Activated CD4-positive, alpha-beta T cell treated with anti-CD3 and anti-CD28 coated beads, Interleukin-2, amount 50 U/mL, for 24 hours (primary cell): ENCODE measurements at places on chromosomes 12 and 14.

- DNase-seq, result no peak
Measured at GRCh38 chr12:89833337-89834252, 125.0 kb upstream of the ATP2B1 start.

- DNase-seq, result no peak
Measured at GRCh38 chr14:100673807-100674154, 52.9 kb upstream of the DLK1 start.

DNA sequence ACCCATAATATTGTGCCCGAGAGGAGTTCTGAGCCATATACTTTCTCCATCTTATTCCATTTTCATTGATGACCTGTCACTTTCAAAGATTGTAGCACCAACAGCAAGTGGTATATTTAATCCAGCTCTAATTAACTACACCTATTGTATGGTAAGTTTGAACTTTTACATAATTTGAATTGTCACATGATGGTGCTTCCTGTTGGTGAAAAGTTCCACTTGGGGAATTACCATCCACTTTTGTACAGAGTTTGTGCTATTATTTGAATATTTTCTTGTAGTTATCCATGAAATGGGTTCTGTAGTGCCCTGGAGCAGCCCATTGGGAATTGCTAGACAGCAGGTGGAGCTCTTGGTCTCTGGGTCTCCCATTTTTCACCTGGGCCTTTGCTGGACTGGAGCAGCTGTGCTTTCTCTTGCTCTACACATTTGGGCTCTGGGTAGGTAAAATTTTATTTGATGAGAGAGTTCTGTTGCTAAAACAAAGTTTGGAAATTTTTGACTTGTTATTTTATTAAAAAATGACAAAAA is 3.0 kb downstream of the SMCO3 start:
- DNase-seq, result no peak

DNA sequence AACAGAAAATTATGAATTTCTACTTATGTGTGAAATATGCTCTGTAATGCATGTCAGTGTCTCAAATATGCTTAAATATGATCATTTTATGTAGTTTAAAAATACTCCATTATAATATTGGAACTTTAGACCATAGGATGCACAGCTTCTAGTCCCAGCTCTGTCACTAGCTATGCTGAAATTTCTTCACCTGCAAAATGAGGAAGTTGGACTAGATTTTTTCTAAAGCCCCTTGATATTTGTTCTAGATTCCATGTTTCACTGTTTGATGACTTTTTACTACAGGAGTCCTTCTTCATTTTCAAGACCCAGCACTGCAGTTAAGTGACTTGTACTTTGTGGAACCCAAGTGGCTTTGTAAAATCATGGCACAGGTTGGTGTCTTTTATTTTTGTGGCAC is 90.1 kb downstream of the LRRK2 start:
- DNase-seq, result no peak

DNA sequence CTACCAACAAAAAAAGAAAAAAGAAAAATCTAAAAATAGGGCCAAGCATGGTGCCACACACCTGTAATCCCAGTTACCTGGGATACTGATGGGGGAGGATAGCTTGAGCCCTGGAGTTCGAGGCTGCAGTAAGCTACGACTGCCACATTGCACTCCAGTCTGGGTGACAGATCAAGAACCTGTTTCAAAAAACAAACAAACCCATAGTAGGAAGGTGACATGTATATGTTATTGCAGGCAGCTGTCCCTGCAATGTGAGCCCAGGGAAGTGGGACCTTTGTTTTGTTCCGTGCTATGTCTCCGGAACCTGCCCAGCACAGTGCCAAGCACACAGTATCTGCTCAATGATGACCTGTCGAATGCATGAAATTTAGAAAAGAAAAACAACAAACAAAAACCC is 37.2 kb upstream of the YY1 start:
- no peak for DNase-seq

DNA sequence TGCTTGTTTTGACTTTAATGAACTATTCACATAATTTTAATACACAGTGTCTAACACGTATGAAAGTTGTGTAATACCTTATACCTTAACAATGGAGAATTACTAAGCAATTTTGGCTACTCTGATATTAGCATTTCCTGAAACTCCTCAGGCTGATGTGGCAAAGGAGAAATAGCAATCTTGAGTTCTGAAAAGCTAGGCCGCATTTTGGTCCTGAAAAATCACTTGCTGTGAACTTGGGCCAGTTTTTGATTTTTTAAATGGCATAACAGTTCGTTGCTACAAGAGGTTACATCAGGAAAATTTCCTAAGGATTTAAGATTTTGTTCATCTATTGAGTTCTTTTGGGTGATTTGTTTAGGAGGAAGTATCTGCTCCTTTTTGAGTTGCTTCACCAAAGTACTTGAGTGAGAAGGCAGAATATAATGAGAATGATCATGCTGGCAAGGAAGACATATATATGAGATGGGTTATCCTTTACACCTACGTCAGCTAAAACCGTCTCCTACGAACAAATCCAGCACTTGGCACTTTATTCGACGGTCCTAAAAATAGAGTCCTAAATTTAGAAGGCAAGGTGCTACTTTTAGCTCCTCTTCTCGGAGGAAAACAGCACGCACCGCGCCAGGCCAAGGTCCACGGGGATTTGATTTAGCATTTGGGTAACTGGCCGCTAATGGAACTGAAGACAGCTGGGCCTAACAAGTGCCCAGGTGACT is 32.2 kb downstream of the MIA2 start:
- DNase-seq, result no peak

GRCh38 chr12:67928621-67929383 is 60.4 kb upstream of the IFNG-AS1 start:
- DNase-seq, result no peak

DNA sequence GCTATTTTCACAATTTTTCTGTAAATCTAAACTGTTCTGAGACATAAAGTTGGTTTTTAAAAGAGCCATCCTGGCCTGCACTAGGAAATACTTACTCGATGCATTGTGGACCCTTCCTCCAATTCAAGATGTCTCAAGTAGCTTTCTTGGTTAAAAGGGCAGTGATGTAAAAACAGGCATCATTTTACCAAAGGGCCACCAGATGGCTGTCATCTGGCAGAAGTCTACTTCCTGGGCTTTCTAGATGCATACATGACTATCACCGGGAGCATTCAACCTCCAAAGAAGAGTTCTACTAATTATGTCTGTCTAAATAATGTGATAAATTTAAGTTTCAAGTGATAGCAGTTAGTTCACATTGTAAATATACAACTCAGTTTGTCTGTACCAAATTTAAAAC is 96.8 kb upstream of the FRMD6 start:
- no peak for DNase-seq

- DNase-seq, result no peak
Measured at GRCh38 chr12:114691763-114692185, 7.8 kb upstream of the TBX3 start.

GRCh38 chr12:16634786-16635185 is 28.8 kb upstream of the LMO3 start:
- no peak for DNase-seq

DNA sequence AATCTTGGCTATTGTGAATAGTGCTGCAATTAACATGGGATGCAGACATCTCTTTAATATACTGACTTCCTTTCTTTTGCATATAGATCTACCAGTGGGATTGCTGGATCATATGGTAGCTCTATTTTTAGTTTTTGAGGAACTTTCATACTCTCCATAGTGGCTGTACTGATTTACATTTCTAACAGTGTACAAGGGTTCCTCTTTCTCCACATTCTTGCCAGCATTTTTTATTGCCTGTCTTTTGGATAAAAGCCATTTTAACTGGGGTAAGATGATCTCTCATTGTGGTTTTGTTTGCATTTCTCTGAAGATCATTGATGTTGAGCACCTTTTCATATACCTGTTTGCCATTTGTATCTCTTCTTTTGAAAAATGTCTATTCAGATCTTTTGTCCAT is 8.4 kb downstream of the AMDHD1 start:
- no peak for DNase-seq

GRCh38 chr12:131732-132495 is 65.3 kb downstream of the IQSEC3 start:
- DNase-seq, result no peak

DNA sequence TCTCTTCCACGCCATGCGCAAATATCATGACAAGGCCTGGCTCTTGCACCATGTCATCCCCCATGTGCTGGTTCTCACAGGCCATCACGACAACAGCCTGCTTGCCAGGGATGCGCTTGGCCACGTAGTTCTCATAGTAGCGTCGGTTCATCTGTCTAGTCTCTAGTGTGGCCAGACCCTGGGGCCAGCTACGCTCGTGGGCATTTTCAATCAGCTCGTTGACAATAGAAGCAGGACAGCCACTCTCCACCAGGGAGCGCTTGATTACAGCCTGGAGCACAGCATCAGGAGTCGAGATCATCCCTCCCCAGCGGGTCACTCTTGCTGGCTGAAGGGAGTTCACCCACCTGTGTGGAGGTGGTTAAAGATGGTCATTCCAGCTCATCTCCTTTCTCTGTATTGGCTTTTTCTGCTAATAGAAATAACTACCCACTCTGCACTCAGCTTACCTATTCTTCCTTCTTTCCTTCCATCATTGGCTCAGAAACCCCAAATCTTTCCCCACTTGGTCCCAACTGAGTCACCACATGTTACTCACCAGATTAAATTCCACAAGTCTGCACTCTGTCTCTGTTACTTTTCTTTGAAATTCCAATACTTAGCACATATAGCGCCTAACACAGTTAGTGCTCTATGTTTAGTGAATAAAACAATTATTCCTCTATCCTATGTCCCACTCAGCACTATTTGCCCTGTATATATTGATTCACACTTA is 15.1 kb downstream of the RNF41 start:
- no peak for DNase-seq

GRCh38 chr12:2884810-2885209 is 5.9 kb upstream of the TULP3 start:
- DNase-seq, result no peak

DNA sequence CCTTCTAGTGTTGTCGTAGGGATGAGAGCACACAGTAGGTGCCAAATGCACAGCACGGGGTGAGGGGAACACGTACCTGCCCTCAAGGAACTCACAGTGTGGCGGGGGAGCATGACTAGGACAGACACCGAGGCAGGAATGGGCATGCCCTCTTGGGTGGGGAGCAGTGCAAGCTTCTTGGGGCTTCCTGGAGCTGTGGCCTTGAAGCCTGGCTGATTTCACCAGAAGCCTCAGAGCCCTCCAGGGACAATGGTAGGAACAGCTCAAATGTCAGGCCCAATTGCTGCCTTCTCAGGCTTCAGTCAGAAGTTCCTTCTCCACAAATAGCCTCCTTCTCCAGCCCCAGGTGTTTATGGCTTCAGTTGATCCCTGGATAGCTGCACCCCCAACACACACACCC is 43.4 kb downstream of the TEAD4 start:
- no peak for DNase-seq

DNA sequence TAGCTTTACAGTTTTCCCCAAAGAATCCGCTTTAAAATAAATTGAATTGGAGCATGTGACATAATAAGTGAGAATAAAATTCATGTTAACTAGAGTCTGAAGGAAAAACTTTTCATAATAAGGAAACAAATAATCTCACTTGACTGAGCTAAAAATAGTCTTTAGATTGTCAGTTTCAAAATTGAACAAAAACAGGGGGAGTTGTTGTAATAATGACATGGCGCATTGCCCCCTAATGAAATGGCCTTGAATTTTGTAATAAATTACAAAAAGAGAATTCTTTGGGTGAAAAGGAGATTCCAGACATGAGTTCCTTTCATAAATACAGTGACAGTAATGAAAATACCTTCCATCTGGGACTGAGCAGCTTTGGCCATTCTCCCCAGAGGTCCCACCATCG is 178.6 kb downstream of the EFCAB11 start:
- no peak for DNase-seq

DNA sequence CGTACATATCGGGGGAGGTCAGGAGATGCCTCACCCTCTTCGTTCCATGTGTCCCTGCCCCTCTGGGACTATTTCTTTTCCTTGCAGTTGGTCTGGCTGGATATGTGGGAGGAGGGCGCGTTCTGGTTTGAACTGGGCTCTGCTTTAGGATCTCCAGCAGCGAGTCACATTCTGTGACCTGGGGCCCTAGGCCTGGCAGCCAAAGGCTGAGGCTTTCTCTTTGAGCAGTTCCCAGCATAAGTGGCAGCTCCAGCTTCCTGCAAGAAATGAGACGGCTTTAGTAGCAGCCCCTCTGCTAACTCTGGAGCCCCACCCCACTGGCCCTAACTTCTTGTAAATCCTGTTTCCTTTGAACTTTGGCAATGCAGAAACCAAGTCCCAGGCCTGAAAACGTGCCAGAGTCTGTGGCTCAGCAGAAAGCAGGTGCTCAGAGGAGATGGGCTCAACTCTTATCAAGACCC is 274.8 kb downstream of the DPF3 start:
- DNase-seq, result no peak

DNA sequence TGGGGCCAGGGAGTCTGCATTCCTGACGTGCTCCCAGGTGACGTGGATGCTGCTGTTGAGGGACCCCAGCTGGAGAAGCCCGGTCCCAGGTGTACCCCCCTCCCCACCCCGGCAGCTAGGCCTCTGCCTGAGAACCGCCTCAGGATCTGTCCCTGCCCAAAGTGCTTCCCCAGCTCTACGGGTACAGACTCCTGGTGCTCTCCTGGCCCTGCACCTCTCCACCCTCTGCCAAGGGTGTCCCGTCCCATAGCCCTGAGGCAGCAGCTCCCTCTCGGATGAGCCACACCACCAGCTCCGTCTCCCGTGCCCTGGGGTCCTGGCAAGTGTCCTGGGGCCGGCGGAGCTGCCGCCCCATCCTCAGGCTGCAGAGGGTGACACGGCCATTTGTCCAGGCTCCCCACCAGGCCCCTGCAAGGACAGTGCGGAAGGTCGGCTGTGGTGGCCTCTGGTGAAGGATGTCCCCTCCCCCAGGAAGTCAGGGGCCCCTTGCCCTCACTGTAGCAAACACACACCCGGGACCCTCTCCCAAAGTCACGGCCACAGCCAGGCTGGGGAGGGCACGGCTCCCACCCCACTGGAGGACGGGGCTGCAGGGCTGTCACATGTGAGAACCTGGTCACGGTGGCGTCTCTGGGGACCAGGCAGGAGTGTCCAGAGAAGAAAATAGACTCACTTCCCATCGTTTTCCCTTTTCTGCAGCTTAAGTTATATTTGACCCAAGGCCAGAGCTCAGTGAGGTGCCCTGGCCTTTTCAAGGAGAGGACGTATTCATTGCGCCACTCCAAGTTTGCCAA is 74.4 kb upstream of the FBRSL1 start:
- DNase-seq, result no peak

DNA sequence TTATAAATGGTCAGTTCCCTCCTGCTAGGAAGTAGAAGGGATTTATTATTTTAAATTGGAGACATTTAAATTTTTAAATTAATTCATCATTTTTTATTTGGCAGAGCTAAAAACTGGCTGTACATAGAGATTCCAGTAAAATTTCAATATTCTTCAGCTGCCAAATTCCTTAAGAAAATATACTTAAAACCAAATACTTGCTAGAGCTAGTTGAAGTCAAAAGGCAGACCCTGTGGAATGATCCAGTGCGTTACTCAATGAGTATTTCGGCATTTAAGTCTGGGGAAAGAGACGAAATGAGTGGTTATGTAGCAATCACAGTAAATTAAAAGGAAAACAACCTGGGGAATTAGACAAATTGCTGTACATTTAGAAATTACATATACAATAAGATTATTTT is 1104.7 kb downstream of the SLC6A15 start:
- no peak for DNase-seq

- DNase-seq, result no peak
Measured at GRCh38 chr14:35446450-35446849, 41.9 kb upstream of the NFKBIA start.

GRCh38 chr14:102234331-102235264 is 70.4 kb downstream of the MOK start:
- DNase-seq, result no peak
